ENCODE measurements at places on chromosomes 5 and 9.
A peak's percentile ranks its signal among the peaks of the same experiment; 100 is the strongest.

- no peaks in the 10 kb centered on the region for H3K27me3 ChIP-seq
- H3K27ac ChIP-seq, result no peak overlapping the region
- no peaks in the 10 kb centered on the region for H3K4me1 ChIP-seq
- no peak overlapping the region for H3K4me3 ChIP-seq
Measured at GRCh38 chr9:69421908-69422801, 97.1 kb downstream of the ENTREP1 start.

GRCh38 chr5:127517110-127517479 is 345 bp upstream of the PRRC1 start:
- H3K27ac ChIP-seq, result no peak overlapping the region
- H3K36me3 ChIP-seq, result peaks cover 4% of the 10 kb centered on the region
- H3K27me3 ChIP-seq, result no peaks in the 10 kb centered on the region
- DNase-seq, result no peak

DNA sequence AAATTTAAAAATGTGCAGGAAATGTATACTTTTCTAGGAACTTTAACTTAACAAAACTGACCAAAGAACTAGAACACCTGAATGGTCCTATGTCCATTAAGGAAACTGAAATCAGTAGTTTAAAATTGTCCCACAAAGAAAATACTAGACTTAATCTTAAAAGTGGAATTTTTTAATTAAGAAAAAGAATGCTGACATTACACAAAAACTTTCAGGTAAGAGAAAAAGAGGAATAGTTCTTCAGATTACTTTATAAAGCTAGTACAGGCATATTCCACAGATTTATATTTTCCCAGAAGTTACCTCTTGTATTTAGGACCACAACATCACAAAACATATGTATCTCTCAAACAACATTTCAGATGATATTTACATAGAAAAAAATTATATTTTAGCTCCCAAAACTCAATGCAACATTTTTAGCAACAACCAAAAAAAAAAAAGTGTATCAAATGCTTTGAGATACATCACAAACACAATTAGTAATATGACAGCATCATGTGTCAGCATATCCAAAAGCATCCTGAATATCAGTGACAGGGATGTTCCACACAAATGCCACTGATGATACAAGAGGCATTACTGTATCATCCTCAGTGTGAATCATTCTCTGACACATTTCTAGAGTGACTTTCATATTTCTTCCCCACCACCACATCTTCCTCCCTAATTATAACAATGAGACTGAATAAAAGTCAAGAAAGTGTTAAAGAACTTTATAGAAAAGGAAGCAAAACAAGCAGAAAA is 264.0 kb downstream of the EPB41L4A start:
- no peaks in the 10 kb centered on the region for H3K27me3 ChIP-seq
- H3K4me1 ChIP-seq, result no peaks in the 10 kb centered on the region
- no peaks in the 10 kb centered on the region for H3K36me3 ChIP-seq
- H3K4me3 ChIP-seq, result no peak overlapping the region
- H3K27ac ChIP-seq, result no peak overlapping the region
- no peak for DNase-seq

- H3K4me3 ChIP-seq, result no peak overlapping the region
- DNase-seq, result peak; percentile 61
- no peaks in the 10 kb centered on the region for H3K4me1 ChIP-seq
- H3K27ac ChIP-seq, result no peak overlapping the region
Measured at GRCh38 chr9:76704593-76705204, 59.5 kb upstream of the PCA3 start.

GRCh38 chr9:89574309-89574708 is 30.5 kb upstream of the GADD45G start:
- H3K4me1 ChIP-seq, result no peaks in the 10 kb centered on the region
- DNase-seq, result no peak
- no peak overlapping the region for H3K27ac ChIP-seq
- no peak overlapping the region for H3K4me3 ChIP-seq

All from MM.1S (cell line).